ENCODE measurements at places on chromosomes 12 and 14. TPM values are rescaled to one million over a fixed set of nuclear protein-coding genes. Genes with fewer than 3 reads are reported as not detected.

- no peak for DNase-seq
Observed at GRCh38 chr12:26374934-26375680, 179.7 kb downstream of the SSPN start.

The COX8C gene
- 0.55 TPM for total RNA-seq

The VRTN gene
- not detected for total RNA-seq

- DNase-seq: no peak
Observed at GRCh38 chr12:46547421-46548354, 175.1 kb upstream of the SLC38A2 start.

GRCh38 chr14:63269561-63270225, 49.0 kb downstream of the GPHB5 start:
- no peak for DNase-seq

- DNase-seq: no peak
Observed at GRCh38 chr14:25658988-25659387, 609.0 kb upstream of the STXBP6 start.

DNA sequence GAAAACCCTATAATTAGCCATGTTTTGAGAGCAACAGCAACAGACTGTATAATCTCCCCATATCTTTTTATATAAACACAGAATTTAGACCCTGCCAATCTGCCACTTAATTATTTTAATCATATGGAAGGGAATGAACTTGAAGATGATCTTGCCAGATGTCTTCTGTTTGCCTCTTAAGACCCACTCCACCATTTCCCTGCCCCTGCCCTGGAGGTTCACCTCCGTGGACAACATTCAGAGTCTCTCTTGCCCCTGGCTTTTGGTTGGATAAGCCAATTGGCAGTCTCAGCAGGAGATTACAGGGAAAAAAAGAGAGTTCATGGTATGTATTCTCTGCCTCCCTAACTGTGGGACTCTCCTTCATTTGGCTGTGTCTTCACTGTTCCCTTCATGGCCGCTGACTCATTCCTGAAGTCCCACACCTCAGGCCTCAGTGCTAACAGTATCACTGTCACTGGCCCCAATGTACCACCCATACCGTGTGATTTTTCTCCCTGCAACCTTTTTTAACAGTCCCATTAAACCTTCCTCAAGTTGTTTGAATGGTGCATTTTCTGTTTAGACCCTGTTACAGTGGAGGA, 184.8 kb downstream of the PIK3C2G start:
- no peak for DNase-seq

DNA sequence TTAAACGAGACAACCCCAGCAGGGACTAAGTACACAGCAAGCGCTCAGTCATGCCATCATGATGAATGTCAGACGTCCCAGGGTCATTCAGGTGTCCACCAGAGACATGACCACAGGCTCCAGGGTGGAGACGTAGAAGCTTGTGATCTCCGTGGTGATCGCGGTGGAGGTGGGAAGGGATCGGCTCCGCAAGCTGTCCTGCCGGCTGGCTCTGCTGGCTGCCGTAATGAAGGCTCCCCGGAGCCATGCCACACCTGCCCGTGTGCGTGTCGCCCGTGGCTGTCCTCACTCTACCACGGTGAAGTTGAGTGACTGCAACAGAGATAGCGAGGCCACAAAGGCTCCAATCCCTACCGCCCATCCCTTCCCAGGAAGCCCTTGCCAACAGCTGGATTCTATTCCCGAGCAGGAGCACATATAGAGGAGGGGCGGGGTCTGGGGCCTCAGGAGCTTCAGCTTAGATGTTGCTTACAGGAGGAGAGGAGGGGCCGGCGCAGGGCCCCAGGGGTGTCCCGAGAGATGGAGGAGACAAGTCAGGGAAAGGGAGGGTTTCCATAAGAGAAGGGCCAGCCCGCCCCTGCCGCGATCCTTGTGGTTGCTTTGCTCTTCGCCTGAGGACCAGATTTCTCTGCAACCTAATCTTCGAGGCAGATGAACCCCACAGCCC, 332.6 kb upstream of the SFSWAP start:
- no peak for DNase-seq

DNA sequence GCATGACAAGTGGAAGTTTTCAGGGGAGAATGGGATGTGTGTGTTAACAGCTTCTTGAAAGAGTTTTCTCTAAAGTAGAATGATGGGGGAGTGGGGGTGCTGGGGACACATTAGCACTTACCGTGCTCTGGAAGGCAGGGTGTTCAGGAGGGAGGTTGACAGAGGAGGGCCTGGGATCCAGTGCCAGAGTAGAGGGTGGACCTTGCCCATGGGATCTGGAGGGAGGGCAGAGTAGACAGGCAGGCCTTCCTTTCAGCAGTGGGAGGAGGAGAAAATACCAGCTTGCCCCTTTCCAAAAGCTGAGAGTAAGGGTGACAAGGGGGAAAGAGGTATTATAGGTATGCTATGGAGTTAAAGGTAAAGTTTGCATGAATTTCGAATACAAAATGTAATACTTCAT, 40.1 kb downstream of the TRAF3 start:
- DNase-seq: no peak

The CARMIL3 gene
- total RNA-seq: 0.12 TPM

- DNase-seq: no peak
Observed at GRCh38 chr12:12510141-12510540, 52.5 kb downstream of the DUSP16 start.

- DNase-seq: no peak
Observed at GRCh38 chr12:33587784-33588712, 148.4 kb upstream of the SYT10 start.

The TROAP gene
- 0.37 TPM for total RNA-seq

- DNase-seq: no peak
Observed at GRCh38 chr14:25929881-25930615, 667.8 kb downstream of the NOVA1 start.

The ZNF219 gene
- total RNA-seq: 57.0 TPM

The SLCO1A2 gene
- not detected for total RNA-seq

DNA sequence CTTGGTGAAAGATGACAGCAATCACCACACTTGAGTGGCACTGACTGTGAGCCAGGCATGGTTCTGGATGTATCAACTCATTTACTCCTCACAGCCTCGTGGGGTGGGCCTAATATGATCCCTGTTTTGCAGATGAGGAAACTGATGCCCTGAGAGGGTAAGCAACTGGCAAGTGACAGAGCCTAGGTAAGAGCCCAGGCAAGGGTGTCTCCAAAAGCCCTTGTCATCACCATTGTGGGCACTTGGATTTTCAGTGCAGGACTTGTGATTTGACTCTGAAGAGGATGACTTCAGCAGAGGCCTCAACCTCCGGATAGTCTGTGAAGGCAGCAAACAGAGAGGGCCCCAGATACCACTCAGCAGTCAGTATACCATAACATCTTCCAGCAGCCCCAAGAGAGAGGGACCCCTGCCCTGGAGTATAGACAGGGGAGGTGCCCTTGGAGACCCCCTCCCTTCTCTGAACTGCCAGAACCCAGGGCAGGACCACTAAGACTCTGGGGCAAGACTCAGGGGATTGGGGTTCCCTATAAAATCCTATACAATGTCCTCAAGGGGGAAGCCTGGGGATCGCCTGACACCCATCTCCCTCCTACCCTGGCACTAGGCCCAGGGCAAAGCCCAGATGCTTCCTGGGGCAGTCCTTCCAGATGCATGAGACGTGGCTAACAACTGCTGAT, 7.1 kb upstream of the KRT5 start:
- no peak for DNase-seq

- DNase-seq: peak; percentile 93
Observed at GRCh38 chr12:116406529-116406928, 129.0 kb upstream of the MED13L start.

The GRIP1 gene
- total RNA-seq: 7.7 TPM

- DNase-seq: no peak
Observed at GRCh38 chr12:124524231-124524925, 43.0 kb downstream of the NCOR2 start.

- peak; percentile 63 for DNase-seq
Observed at GRCh38 chr14:72892879-72893635, 844 bp downstream of the DPF3 start.

GRCh38 chr12:53836119-53836655, 84.4 kb upstream of the CISTR start:
- DNase-seq: no peak

The PFDN5 gene
- 374 TPM for total RNA-seq

GRCh38 chr12:66066929-66067523, 63.5 kb downstream of the LLPH start:
- no peak for DNase-seq

Data from left ventricle myocardium superior (tissue), 1 donor.